ENCODE measurements at places on chromosomes 6 and 20. TPM values are rescaled to one million over a fixed set of nuclear protein-coding genes. Genes with fewer than 3 reads are reported as not detected.

The SLC52A3 gene
- not detected for total RNA-seq

The RHAG gene
- total RNA-seq = not detected

The FILIP1 gene
- 0.37 TPM for total RNA-seq

The RIN2 gene
- total RNA-seq = 30.1 TPM

The ATXN1 gene
- total RNA-seq = 16.9 TPM

The PLA2G7 gene
- not detected for total RNA-seq

The DDO gene
- 0.39 TPM for total RNA-seq

The OOEP gene
- total RNA-seq = not detected

The CSNK2B gene
- total RNA-seq = 189 TPM

The DACT2 gene
- not detected for total RNA-seq

The CCDC170 gene
- 0.37 TPM for total RNA-seq

The TRMT11 gene
- 21.7 TPM for total RNA-seq

The VGLL2 gene
- total RNA-seq = not detected

The SALL4 gene
- 1.5 TPM for total RNA-seq

The TXLNB gene
- total RNA-seq = not detected

The CCN2 gene
- total RNA-seq = 10.8 TPM

The SLC22A7 gene
- total RNA-seq = not detected

The FAM83B gene
- not detected for total RNA-seq

The CLPSL1 gene
- total RNA-seq = not detected

The ENPP3 gene
- total RNA-seq = not detected

The GSTA3 gene
- total RNA-seq = not detected

The HCK gene
- total RNA-seq = not detected

The CRISP2 gene
- not detected for total RNA-seq

The TRIM38 gene
- total RNA-seq = 10.0 TPM
